Neuronal stem cell (in vitro differentiated cells): ENCODE measurements at places on chromosomes 11 and 22.

GRCh38 chr11:121426476-121427399 is 25.4 kb upstream of the SORL1 start:
- no peak for DNase-seq

GRCh38 chr11:1920909-1921573 is 1.5 kb downstream of the TNNT3 start:
- no peak for DNase-seq

DNA sequence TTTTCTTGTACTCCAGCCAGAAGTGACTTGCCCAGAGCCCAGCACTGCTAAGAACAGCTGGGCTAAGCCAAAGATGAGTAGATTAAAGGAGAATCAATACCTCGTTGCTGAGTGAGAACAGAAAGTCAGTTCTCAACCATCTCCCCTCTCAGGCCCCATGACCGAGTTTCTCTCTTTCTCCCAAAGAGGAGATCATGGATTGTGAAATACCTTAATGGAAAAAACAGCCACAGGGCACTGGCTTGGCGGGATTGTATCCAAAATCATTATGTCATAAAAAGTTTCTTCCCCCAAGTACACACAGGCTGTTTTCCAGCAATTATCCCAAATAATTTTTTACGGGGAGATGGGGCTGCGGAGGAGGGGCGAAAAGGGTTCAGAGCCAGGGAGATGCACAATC is 111.8 kb upstream of the TMEM45B start:
- no peak for DNase-seq

GRCh38 chr11:61816736-61817455 is at the start of gene FADS1:
FADS1 (minus strand) TSS chr11:61817003; CDS start chr11:61816929, 74 bp downstream.
- DNase-seq = peak; percentile 93

GRCh38 chr11:2933375-2934020 is 4.3 kb upstream of the PHLDA2 start:
- no peak for DNase-seq

DNA sequence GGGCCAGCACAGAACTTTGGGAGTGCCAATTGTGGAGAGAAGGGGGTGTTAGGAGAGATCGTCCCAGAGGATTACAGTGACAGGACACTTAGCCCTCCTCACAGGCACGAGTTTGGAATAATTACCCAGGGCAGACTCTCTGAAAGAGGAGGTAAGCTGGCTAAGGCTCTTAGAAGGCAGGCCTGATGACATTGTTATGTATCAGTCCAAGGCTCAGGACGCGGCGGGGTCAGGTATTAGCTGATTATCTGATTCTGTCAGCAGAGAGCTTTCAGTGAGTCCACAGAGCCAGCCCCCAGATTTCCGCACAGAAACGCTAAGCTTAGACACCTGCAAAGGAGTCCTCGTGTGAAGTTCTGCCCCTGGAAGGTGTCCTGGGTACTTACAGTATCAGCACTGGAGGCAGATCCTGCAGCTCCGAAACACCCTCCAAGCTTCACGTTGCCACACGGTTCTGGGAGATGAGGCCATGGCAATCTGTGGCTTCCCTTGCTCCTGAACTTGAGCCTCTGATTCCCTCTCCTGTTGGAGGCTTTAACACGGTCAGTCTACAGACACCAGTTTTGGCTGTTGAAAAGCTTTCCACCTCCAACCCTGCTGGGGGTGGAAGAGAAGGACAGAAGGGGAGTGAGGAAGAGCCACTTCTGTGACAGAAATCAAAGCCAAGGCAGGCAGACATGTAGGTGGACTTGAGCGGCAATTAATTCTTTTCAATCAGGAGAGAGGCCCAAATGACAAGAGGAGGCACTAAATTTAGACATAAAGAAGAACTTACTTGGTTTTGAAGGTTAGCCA is 123.6 kb upstream of the CADM1 start:
- no peak for DNase-seq

- no peak for DNase-seq
Observed at GRCh38 chr11:12091956-12092558, 18.3 kb upstream of the MICAL2 start.

GRCh38 chr22:44701824-44702478 is at the start of gene PRR5:
PRR5 (plus strand) TSS chr22:44702204; CDS start chr22:44702475, 271 bp downstream.
- peak; percentile 61 for DNase-seq

- no peak for DNase-seq
Observed at GRCh38 chr11:130137999-130138398, 21.6 kb upstream of the ST14 start.

DNA sequence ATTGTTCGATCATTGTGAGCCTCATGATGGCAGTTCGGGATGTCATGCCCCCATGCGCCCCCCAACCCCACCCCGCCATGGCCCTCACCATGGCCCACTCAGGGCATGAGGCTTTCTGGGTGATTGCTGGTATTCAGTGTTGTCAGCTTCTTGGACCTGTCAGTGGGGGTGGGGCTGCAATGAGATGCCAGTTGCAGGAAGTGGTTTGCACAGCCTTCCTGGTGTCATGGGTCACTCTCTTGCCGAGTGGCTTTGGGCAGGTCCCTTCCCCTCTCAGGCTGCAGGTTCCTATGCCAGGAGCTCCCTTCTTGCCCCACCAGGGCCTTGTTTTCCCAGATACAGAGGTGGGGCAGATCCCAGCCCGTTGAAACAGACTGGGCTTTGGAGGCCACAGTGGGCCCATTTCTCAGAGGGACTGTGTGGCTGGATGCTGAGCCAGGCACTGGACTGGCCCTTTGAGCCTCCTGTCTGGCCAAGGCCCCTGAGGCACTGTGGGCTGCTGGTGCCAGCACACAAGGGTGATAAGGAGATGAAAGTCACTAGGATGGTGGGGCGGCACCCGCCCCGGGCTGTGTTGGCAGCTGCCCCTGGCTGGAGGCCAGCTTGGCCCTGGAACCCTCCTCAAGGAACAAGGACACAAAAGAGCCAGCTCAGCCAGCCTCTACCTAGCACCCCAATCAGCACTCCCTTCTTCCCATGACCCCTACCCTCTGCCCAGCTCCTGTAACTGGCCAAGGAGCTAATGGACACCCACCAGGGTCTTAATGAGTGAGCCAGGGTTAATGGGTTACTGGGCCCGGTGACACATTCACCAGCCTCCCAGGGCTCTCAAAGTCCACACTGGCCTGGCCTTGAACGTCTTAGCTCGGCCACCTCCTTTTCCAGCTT is 1.5 kb upstream of the GGT1 start:
- DNase-seq = no peak

DNA sequence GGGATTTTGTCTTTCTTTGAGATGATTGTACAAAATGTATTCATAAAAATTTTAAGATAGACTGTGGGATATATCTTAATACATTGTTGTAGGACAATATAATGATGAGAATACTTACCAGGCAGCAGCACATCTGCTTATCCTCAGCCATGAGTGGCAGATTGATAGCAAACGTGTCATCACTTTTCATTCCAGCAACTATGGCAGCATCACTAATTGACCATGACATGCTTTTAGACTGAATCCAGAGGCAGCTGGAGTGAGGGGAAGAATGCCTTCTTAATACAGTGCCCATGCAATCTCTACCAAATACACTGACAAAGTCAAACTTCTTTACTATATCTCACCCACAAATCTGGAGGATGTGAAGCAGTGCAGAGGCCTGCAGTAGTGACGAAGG is 755.2 kb upstream of the RAG2 start:
- DNase-seq = no peak
